ENCODE measurements at places on chromosomes 5 and 9. TPM values are rescaled to one million over a fixed set of nuclear protein-coding genes. Genes with fewer than 3 reads are reported as not detected.

HARS1 gene
- total RNA-seq = 73.9 TPM

IFNA21 gene
- total RNA-seq = not detected

PLAC8L1 gene
- total RNA-seq = not detected

SPINK1 gene
- not detected for total RNA-seq

FAM120AOS gene
- total RNA-seq = 18.6 TPM

TRIM36 gene
- 0.09 TPM for total RNA-seq

FBP1 gene
- total RNA-seq = not detected

TOPORS gene
- total RNA-seq = 26.6 TPM

PLPP6 gene
- total RNA-seq = 6.6 TPM

SLC25A2 gene
- not detected for total RNA-seq

SPATA31D4 gene
- not detected for total RNA-seq

GFI1B gene
- total RNA-seq = not detected

TNFSF15 gene
- total RNA-seq = 0.09 TPM

LHX3 gene
- not detected for total RNA-seq

CCNO gene
- 0.17 TPM for total RNA-seq

NUTM2G gene
- not detected for total RNA-seq

GKAP1 gene
- total RNA-seq = 0.43 TPM

KIF3A gene
- 9.6 TPM for total RNA-seq

ANKRD20A1 gene
- total RNA-seq = 0.16 TPM

IFNA17 gene
- total RNA-seq = not detected

SCGB3A2 gene
- total RNA-seq = not detected

PTGS1 gene
- total RNA-seq = 18.6 TPM
